ENCODE measurements at places on chromosomes 4 and X.

DNA sequence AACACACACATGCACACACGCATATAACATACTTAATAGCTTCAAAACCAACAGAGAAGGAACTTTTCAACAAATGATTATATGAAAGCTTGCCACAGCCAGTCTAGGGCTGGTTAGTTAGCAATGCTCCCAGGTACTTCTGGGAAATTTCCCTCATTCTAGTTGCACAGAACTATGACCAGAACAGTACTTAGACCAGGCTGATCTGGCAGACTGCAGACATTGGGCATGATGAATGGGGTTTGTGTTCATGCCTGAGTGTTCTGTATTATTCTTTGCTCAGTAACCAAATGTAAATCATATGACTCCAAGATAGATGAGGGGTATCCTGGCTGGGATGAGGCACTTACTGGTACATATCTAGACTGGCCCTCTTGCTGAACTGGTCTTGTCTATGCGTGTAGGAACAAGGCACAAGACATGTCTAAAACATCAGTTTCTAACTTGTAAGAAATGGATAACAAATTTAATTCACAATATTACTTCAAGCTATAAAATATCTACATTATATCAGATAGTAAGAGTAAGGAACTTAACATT lies 50.3 kb upstream of the GEMIN8 start:
- DNase-seq = no peak

GRCh38 chr4:168507178-168507815 lies 10.4 kb downstream of the PALLD start:
- no peak for DNase-seq

- no peak for DNase-seq
Observed at GRCh38 chrX:63506320-63506719, 155.2 kb upstream of the SPIN4 start.

- DNase-seq = no peak
Observed at GRCh38 chr4:5084911-5085475, 33.7 kb downstream of the STK32B start.
